ENCODE measurements at places on chromosomes 5 and 9. TPM values are rescaled to one million over a fixed set of nuclear protein-coding genes. Genes with fewer than 3 reads are reported as not detected.
A peak's percentile ranks its signal among the peaks of the same experiment; 100 is the strongest.

DNA sequence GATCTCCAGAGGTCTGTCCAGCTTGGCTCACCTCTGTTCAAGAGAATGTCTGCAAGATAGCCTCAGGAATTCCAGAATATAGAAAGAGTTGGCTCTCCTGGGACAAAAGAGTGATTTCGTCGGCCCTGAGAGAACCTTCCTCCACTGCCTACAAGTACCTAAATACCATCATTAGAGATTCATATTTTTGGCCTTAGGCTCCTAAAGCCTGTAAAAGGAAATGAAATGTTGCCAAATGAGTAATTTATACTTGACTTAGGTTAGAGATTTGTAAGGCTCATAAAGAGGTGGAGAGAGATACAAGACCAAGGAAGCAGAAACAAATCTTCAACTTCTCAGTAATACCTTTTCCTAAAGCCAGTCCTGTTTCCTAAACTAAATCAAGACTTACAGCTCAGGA lies 146.2 kb downstream of the CCDC192 start:
- no peaks in the 10 kb centered on the region for H3K4me1 ChIP-seq
- no peak overlapping the region for H3K4me3 ChIP-seq
- no peak for DNase-seq
- no peak overlapping the region for H3K27ac ChIP-seq
- H3K36me3 ChIP-seq = no peaks in the 10 kb centered on the region

The KIF4B gene
- 0.14 TPM for total RNA-seq

DNA sequence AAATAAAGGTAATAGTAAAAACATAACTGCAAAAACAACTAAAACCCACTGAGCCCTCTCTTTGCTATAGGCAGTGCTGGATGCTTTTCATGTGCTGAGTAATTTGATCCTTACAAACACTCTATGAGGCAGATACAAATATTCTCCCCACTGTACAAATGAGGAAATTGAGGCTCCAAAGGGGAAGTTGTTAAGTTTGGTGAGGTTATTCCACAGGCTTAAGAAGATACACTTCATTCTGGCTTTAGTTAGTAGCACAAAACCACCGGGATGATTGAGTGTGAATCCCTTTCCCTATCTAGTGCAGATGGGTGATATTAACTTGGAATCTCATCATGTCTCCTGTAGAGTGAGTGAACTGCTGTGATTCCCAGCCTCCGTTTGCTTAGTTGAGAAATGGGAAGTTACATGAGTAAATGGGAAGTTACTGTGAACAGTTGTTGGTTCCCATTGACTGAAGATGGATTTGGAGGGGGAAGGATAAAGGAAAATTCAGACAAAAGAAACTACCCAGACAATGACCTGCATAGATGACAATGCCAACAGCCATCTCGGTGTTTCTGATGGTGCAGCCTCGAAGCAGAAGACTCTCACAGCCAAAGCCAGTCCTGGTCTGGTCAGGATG lies 208.3 kb downstream of the ATP10B start:
- H3K4me1 ChIP-seq = no peaks in the 10 kb centered on the region
- H3K27ac ChIP-seq = no peak overlapping the region
- H3K4me3 ChIP-seq = no peak overlapping the region

DNA sequence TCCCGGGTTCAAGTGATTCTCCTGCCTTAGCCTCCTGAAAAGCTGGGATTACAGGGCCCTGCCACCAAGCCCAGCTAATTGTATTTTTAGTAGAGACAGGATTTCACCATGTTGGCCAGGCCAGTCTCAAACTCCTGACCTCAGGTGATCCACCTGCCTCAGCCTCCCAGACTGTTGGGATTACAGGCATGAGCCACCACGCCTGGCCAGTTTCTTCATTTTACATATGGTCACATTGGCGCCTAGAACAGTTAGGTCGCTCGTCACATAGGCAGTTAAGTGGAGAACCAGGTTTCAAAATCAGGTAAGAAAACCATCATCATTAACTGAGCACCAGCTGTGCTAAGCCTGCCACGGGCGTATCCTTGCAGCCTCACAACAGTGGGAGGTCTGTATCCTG lies 36.1 kb downstream of the OLFML2A start:
- H3K4me1 ChIP-seq = peaks cover 47% of the 10 kb centered on the region
- H3K27ac ChIP-seq = peak overlapping the region; percentile 92
- peaks cover 6% of the 10 kb centered on the region for H3K27me3 ChIP-seq

The ARID3C gene
- total RNA-seq = not detected

The LPCAT1 gene
- total RNA-seq = 42.8 TPM

Measured in HFFc6 (cell line).